ENCODE measurements at places on chromosomes 5 and 9.

DNA sequence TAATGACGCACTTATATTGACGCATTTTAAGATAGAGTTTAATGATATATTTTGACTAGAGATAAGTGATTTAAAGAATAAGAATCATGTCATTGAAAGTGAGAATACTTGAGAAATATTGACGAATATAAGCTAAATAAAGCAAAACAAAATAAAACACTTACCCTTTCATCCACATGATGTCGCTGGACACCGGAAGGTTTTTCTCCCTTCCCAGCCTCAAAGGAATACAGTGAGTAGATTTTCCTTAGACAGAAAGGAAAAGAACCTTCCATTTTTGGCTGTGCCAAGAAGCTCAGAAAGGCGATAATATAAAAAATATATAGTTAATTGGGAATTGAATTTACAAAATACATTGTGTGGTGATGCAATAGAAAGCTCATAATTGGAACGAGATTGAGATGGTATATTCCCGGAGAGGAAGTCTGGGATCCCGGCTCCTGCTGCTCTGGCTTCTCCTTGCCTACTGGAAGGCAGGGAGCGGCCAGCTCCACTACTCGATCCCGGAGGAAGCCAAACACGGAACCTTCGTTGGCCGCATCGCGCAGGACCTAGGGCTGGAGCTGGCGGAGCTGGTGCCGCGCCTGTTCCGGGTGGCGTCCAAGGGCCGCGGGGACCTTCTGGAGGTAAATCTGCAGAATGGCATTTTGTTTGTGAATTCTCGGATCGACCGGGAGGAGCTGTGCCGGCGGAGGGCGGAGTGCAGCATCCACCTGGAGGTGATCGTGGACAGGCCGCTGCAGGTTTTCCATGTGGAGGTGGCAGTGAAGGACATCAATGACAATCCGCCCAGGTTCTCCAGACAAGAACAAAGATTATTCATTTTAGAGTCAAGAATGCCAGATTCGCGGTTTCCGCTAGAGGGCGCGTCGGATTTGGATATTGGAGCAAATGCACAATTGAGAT is at the start of gene PCDHA5:
Gene PCDHA5, plus strand, starts transcription at position 239 of the 906 bp plus-strand sequence.
- no peak for DNase-seq

GRCh38 chr5:160486573-160486972 is 64.9 kb downstream of the PTTG1 start:
- no peak for DNase-seq

DNA sequence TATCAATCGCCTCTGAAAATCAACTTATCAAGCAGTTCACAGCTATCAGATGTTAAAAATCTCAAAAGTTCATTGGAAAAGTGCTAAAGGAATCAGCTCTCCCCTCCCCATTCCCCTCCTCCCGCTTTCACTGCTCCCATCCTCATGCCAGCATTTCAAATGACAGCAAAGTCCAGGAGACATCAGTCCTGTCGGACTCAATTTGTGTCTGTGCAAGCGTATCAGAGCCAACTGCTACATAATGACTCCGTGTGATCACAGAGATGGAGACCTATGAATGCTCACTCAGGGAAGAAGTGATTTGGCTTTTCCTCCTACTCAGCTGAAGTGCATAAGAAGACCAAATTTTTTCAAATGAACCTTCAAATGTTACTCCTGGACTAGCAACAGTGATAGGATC is 937.2 kb upstream of the DMAC1 start:
- no peak for DNase-seq

DNA sequence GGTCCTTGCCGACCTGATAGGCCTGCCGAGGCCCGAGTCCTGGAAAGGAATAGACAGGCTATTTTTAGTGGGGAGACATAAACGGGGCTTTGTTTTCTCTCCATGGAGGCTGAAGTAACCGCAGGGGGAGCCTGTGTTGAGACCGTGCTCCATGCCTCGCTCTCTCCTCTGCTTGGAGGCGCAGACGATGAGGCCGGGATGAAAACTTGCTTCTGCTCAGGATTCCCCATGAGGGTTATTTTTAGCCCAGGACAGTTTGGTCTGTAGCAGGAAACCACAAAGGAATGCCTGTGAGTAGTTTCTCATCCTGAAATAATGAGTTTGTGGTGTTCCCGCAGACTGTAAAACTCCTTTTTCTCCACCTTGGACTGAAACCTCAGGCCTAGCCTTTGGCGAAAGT is 81.9 kb upstream of the RARS1 start:
- peak; percentile 52 for DNase-seq

DNA sequence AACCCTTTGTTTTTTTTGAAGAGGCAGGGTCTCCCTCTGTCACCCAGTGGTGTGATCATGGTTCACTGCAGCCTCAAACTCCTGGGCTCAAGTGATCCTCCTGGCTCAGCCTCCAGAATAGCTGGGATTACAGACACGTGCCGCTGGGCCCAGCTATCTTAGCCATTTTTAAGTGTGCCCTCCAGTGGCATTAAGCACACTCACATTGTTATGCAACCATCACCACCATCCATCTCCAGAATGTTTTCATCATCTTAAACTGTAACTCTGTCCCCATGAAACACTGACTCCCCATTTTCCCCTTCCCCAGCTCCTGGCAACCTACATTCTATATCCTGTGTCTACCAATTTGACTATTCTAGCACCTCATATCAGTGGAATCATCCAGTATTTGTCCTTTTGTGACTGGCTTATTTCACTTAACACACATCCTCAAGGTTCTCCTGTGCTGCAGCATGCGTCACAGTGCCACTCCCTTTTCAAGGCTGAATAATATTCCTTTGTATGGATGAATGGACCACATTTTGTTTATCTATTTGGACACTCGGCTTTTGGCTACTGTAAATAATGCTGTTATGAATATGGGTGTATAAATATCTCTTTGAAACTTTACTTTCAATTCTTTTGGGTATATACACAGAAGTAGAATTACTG is 12.5 kb upstream of the RAPGEF1 start:
- no peak for DNase-seq

GRCh38 chr5:155884041-155884440 is 442.9 kb upstream of the SGCD start:
- no peak for DNase-seq

DNA sequence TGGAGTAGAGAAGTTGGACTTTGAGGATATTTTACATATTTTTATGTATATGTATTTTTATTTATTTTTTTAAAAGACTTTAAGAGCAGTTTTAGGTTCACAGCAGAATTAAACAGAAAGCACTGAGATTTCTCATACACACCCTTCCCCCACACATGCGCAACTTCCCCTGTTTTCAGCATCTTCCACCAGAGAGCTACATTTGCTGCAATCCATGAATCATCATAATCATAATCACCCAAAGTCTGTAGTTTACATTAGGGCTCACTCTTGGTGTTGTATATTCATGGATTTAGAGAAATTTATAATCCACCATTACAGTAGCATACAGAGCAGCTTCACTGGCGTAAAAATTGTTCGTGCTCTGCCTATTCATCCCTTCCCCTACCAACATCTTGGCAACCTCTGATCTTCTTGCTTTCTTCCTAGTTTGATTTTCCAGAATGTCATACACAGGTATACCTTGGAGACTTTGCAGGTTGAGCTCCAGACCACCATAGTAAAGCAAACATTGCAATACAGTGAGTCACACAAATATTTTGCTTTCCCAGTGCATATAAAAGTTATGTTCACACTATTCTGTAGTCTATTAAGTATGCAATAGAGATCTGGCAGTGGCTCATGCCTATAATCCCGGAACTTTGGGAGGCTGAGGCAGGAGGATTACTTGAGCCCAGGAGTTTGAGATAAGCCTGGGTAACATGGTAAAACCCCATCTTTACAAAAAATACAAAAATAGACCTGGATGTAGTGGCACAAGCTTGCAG is 9.6 kb upstream of the CCDC171 start:
- no peak for DNase-seq

GRCh38 chr9:2925016-2925415 is 81.1 kb upstream of the PUM3 start:
- no peak for DNase-seq

- no peak for DNase-seq
Observed at GRCh38 chr9:26228273-26228672, 550.0 kb upstream of the TUSC1 start.

DNA sequence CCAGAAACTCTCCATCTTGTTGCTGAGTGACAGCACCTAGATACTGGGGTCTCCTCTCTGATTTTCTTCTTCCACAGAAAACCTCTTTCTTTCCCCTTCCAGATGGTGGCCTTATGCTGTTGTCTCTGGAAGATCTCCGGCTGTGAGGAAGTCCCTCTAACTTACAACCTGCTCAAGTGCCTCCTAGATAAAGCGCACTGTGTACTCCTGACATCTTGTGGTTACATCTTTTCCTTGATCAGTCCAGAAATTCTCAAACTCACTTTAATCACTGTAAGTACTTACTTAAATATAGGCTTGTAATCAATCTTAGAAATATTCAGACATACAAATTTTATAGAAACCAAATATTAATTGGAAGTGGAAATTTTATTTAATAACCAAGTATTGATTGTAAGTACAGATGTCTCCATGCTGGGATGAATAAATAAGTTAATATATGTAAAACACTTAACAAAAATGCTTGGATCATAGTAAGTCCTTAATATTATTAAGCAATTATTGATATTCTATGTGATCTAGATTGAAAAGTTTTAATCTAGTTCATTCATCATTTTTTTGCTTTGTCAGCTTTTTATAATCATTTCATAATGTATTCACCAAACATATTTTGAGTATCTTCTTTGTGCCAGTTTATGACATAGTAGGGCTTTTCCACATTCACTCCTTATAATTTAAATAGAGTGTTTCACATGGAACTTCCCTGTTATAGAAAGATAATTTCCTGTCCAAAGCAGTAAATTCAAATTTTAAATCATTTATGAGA is 1381.4 kb upstream of the CDH6 start:
- no peak for DNase-seq

- no peak for DNase-seq
Observed at GRCh38 chr9:27763831-27764230, 190.6 kb upstream of the C9orf72 start.

DNA sequence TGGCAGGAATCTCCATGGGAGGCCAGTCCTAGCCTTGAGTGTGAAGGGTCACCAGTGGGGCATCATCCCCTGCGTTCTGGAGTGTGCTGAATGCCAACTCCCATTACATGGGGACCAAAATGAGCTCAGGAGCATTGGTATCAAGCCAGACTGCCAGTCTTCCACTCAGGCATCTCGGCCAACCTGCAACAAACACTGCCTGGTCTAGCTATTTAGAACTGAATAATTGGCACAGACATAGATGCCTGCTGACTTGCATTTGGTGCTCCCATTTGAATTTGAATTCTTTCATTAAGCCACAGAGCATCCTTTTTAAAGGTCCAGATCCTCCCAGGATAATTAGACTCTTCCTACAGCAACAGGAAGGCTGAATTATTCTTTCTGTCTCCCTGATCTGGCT is 116.6 kb upstream of the ABCA1 start:
- DNase-seq, result no peak

- no peak for DNase-seq
Observed at GRCh38 chr5:171855798-171856763, 70.5 kb downstream of the SMIM23 start.

GRCh38 chr5:1417586-1418225 is 27.5 kb downstream of the SLC6A3 start:
- no peak for DNase-seq

GRCh38 chr5:103347716-103348423 is 89.3 kb downstream of the MACIR start:
- DNase-seq, result no peak

DNA sequence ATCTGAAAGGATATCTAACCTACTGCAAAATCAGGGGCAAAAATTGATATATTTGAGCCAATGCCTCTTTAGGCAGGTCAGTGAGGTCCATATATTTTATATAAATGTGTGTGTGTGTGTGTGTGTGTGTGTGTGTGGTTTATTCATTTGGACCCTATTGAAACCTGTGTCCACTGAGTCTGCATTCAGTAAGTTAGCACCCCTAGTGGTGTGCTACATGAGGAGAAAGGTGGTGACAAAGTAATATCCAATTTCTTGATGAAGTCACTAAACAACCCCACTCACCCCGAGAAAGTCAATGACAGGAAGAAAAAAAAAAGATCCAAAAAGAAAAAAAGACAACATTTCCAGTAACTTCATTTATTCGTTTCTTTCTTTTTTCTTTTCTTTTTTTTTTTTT is 4.1 kb downstream of the FBXW11 start:
- no peak for DNase-seq

GRCh38 chr5:93557021-93557604 is 23.9 kb downstream of the NR2F1-AS1 start:
- DNase-seq, result no peak

DNA sequence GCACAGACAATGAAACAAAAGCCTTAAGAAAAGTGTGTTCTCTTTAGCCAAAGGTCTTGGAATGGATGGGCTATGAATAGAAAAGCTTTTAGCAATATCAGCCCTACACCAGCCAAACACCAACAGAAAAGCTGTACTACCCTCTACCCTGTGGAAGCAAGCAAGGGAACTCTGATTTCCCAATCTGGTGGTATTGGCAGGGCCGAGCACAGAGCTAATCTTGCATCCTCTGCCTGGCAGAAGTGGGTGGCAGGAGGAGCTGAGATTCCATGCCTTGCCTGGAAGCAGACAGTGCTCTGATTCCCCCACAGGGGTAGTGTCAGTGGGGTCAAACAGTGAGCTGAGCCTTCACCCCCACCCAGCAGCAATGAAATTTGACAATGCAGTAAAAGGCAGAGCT is 29.6 kb upstream of the ZNF782 start:
- no peak for DNase-seq

GRCh38 chr5:44365345-44365744 is 23.9 kb downstream of the FGF10 start:
- DNase-seq, result no peak

DNA sequence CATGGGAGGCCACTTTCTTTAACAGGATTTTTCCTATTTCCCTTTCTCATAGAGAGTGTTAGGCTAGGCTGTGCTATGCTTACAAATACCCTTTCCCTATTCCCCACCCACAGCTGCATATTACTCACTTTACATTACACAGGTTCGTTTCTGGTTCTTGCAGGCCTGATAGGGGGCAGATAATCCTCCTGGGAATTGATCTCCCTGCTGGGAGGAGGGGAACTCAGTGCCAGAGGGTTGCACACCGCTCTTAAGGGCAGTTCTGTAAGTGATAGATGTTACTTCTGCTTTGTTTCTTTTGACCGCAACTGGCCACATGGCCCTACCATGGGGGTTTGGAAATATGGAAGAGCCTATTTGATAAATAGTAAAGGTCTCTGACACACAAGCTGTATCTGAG is 54.0 kb upstream of the NTRK2 start:
- DNase-seq, result no peak

DNA sequence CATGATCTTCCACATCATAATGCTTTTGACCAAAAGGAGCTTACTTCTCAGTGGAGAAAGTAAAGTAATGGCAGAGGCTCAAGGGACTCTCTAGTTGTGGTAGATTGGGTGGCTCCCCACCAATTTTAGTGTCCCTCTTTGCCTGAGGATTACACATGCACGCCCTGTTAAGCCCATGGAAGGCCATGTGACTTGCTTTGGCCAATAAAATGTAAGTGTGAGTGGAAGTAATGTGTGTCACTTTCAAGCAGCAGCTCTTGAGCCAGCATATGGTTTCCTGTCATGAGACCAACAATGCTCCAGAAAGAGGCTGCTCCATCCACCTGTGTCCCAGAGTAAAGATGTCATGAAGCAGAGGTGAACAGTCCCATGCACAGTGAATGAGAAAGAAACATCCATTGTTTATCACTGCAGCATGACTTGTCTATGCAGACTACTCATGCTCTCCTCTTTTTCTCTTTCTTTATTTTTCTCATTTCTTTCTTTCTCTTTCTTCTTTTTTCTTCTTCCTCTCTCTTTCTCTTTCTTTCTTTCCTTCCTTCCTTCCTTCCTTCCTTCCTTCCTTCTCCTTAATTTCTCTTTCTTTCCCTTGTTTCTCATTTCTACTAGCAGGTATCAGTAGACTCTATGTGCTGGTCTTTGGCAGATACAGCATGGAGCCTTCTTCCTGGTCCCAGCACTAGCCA is 57.3 kb upstream of the EGFLAM start:
- no peak for DNase-seq

All from smooth muscle cell of the brain vasculature (primary cell).